ENCODE measurements at places on chromosomes 1 and 21.

- DNase-seq: no peak
Measured at GRCh38 chr1:7408771-7409150, 362.3 kb upstream of the VAMP3 start.

- no peak for DNase-seq
Measured at GRCh38 chr1:186183970-186184628, 191.0 kb downstream of the TPR start.

- DNase-seq: no peak
Measured at GRCh38 chr1:166170726-166171125, 3.9 kb upstream of the FAM78B start.

GRCh38 chr1:214021321-214021720 is 33.5 kb downstream of the PROX1 start:
- DNase-seq: no peak

DNA sequence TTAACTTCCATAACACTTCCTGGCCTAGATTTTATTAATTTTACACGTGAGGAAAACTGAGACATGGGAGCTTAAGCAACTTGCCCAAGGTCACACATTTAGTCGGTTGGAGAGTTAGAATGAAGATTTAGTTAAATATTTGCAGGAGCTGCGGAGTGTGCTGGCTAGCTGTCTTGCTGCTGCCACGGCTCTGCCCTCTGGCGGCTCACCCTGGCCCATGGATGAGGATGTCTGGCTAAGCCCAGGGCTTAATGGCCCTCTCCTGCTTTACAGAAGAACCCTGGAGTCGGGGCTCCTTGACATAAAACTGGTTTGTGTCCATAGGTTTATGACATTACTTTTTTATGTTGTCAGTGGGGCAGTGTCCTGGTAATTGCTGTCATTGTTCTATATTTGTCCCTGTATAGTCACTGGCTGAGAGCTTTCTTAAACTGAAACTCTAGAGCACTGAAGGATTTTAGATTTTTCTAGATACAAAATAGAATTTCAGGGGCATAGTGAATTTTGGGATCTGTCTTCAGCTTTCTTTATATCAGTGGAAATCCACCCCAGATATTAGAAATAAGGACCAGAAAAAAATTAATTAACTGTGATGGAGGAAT is 88.9 kb upstream of the WLS start:
- DNase-seq: peak; percentile 46

GRCh38 chr21:27776925-27777553 is 810.2 kb upstream of the ADAMTS5 start:
- no peak for DNase-seq

DNA sequence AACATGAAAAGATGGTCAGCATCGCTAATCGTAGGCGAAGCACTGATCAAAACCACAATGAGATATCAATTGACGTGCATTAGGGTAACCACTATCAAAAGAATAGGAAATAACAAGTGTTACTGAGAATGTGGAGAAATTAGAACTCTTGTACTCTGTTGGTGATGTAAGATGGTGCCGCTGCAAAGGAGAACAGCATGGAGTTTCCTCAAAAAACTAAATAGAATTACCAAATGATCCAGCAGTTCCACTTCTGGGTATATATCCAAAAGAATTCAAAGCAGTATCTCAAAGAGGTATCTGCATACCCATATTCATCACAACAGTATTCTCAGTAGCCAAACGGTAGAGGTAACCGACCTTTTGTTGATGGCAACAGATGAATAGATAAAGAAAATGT is 8.3 kb upstream of the CD101 start:
- DNase-seq: no peak
